Effector memory CD8-positive, alpha-beta T cell (primary cell): ENCODE measurements at places on chromosomes 4 and X.

- DNase-seq = no peak
These were observed 25.8 kb downstream of the OTUD4 start for GRCh38 chr4:145154573-145154972.

GRCh38 chr4:111045992-111046391 lies 423.1 kb upstream of the PITX2 start:
- no peak for DNase-seq

DNA sequence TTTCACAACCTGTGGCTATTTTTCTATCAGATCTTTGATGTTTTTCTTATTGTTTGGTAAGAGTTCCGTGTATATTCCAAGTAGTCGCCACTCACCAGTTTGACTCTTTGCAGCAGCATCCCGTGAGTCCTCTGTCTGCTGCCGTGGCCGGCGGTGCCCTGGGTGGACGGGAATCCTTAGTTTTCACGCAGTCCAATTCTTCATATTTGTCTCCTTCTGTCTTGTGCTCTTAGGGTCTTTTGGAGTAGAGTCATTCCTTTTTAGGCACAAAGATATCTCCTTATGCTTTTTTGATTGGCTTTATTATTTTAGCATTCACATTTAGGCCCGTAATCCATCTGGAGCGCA lies 94.9 kb upstream of the MSX1 start:
- no peak for DNase-seq

DNA sequence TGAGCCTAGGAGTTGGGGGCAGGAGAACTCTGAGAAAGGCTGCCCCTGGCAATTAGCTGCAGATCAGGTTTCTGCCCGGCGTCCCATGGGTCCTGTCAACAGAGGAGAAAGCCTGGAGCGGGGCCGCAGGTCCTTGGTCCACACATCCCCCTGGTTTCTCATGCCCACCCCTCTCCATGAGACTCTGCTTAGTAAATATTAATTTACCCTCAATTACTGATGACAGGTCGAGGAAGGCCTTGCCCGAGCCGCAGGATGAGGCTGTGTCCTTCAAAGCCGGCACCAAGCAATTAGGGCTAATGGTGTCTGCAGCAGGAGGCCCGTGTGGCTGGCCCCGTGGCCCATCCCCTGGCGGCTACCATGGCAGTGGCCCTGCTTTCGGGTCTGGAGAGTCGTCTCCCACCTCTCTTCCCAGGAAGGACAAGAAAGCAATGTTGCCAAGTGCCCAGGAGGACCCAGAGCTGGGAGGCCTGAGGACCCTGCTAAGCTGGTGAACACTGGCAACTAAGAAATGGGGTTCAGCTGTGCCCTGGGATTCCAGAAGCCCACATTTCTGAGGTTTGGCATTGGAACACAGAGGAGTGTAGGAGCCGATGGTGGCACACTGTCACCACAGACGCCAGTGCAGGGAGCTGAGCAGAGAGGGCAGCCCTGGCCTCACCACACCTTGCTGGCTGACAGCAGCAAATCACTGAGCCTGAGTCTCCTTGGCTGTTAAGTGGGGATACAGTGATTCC lies 114.6 kb downstream of the CPZ start:
- no peak for DNase-seq

DNA sequence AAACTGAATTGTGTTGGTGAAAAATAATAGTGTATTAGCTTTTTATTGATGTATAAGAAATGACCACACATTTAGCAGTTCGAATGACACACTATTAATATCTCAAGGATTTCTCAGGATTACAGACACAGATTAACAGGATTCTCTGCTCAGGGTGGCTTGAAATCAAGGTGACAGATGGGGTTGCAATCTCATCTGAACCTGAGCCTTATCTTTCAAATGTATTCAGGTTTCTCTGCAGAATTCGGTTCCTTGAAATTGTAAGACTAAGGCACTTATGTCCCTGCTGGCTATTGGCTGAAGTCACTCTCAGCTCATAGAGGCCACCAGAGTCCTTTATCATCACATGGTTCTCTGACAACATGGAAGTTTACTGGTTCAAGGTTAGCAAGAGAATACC lies 1780.1 kb downstream of the ARAP2 start:
- DNase-seq = no peak

DNA sequence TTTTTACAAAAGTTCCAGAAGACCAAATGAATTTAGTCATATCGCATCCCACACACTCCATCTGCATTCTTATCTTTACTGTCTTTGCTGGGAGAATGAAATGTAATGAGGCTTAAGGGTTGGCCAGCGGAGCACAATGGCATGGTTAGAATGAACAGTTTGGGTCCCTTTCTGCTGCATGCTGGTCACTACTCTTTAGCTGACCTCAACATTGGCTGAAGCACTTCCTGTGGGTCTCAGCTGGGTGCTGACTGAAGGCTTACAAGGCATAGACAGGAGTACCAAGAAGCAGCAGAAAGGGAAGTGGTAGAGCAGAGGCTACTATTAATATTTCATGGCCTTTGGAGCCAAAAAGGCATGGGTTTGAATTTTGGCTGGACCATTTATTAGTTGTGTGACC lies 159.4 kb upstream of the GPC4 start:
- DNase-seq = no peak

DNA sequence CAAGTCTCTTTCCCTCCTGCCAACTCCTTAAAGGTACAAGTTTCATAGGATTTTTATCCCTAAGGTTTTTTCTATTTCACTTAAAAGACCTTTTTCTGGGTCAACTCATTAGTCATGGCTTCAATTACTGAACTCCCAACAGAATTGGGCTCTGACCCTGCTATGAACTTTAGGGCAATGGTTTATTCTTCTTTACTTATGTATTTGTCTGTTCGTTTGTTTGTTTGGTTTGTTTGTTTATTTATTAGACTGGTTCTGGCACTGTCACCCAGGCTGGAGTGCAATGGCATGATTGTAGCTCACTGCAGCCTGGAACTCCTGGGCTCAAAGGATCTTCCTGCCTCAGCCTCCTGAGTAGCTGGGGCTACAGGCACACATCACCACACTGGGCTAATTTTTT lies 5.9 kb upstream of the NOCT start:
- DNase-seq = no peak

GRCh38 chrX:11103006-11103405 lies 8.1 kb upstream of the HCCS start:
- DNase-seq = no peak

DNA sequence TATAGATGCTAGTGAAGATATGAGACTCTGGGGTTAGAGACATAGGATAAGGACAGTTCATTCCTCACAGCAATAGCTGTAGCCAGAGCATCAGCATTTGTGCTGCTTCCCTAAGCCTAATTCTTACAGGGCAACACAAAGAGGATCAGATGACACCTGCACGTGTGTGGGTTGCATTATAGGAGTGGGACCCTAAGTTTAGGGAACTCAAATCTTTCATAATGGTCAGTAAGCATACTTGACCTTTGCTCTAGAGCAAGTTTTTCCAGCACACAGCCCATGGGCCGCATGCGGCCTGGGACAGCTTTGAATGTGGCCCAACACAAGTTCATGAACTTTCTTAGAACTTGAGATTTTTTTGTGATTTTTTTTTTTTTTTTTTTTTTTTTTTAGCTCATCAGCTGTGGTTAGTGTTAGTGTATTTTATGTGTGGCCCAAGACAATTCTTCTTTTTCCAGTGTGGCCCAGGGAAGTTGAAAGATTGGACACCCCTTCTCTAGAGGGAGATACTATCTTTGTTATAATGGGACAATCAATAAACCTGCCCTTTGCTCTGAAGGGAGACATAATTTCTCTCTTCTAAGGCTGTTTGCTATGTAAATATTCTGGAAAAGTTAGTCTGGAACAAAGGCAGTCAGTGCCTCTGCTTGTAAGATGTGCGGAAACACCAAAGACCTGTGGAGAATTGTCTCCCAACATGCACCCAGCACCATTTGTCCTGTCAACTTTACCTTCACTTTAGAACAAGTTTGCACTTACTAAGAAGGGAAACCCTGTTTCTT lies 650.2 kb downstream of the ZNF674 start:
- DNase-seq = no peak

GRCh38 chr4:120688791-120689190 lies 233.7 kb downstream of the PRDM5 start:
- no peak for DNase-seq

DNA sequence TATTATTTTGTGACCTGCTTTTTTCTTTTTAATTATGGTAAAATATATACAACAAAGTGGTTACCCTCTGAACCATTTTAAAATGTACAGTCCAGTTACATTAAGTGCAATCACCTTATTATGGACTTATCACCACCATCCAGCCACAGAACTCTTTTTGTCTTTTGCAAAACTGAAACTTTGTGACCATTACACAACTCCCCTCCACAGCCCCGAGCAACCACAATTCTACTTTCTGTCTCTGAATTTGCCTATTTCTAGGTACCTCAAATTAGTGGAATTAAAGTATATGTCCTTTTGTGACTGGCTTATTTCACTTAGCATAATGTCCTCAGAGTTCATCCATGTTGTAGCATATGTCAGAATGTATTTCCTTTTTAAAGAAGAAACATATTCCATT lies 39.3 kb upstream of the WWC2 start:
- DNase-seq = no peak

- no peak for DNase-seq
These were observed 113.1 kb upstream of the VCX2 start for GRCh38 chrX:8284131-8284530.

- DNase-seq = no peak
These were observed 41.6 kb downstream of the USP46 start for GRCh38 chr4:52617336-52618020.

DNA sequence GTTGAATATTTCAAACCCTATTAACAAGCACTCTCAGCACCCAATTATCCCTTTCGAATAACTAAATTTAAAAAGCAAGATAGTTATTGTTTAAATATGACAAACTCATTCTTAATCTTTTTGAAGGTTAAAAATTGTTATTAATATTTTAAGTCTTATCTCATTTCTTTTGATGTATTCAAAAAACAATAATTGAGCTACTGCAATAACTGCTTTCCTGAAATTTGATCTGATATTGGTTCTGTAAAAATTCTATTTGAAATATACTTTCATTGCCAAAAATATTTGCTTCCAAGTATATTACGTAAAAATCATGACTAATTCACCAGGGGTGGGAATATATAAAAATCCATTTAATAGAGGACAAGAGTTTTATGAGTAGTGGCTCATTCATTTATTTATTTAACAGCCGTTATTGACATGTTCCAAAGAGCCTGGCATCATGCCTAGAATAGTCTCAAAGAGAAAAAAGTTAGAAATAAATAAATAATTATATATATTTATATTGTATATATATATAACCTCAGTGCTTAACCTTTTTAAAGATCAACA lies 34.4 kb downstream of the GLRA3 start:
- DNase-seq = no peak
